ENCODE measurements at places on chromosomes 2 and 18.

DNA sequence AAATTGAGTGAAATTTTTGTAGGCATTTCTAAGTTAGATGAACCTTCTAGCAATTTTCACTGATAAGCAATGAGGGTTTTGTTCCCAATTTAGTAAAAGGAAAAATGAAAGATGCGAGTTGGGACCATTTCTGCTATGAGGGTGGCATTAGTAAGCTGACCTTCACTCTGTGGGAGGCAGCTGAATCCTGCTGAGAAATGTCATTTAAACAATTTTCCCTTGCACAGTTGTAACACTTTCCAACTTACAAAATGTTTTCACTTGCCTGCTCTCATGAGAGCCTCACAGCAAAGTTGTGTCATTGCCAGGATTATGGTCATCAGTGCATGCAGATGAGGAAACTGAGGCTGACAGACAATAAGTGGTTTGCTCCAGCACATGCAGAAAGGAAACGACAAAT, 527.7 kb downstream of the TNS1 start:
- DNase-seq = no peak

- DNase-seq = no peak
These were observed 58.2 kb downstream of the ICOS start for GRCh38 chr2:203994735-203995134.

DNA sequence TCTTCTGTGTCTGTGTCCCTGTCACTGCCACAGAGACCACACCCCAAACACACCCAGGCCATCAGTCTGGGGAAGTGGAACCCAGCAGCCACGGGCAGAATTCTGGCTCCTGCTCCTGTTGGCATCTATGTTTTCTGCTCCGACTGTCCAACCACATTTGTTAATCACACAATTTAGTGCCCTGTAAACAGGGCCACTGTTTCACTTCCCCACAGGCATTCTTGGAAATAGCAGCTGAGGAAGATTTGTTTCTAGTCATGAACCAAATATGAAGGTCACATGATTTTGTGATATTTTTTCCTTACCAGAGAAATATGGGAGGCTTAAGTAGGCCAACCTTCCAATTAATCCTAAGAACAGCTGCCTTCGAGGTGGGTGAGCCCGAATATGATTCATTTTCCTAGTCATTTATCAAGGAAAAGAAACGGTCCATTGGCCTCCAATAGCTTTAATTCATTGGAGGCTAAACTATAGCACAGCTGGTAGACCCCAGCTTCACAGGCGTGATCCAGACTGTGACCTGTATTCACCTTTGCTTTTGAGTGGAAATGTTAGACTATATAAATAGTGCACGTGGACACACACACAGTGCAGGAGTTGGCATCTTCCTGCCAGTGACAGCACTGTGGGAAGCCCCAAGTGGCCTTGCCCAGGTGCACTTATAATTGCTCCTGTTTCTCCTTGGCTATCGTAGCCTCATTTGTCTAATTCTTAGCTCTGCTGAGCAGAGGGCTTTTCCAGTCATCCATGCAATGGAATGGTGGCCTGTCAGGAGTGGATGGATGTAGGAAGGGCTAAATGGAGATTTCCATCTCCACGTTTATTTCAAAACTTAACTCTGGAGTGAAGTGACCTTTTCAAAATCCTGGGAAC, 267.9 kb downstream of the LPIN1 start:
- DNase-seq = no peak

DNA sequence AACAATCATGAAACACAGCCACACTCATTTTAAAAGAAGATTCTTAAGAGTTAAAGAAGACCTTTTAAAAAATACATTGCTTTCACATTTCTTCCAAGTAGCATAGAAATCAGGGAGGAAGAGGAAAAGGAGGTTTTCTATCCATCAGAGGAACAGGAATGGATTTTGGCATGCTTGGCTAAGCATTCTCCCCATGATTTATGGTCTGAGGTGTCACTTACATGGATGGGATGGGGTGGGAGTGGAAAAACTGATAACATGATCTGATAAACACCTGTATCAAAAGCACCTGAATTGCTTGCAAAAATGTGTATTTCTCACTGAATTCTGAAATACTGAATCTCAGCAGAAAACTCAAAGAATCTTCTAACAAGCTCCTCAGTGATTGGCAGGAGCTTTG, 265.9 kb downstream of the NRXN1 start:
- DNase-seq = no peak

GRCh38 chr2:40028792-40029488, 249.9 kb upstream of the THUMPD2 start:
- no peak for DNase-seq

GRCh38 chr2:158214431-158214830, 112.8 kb downstream of the UPP2 start:
- DNase-seq = no peak

DNA sequence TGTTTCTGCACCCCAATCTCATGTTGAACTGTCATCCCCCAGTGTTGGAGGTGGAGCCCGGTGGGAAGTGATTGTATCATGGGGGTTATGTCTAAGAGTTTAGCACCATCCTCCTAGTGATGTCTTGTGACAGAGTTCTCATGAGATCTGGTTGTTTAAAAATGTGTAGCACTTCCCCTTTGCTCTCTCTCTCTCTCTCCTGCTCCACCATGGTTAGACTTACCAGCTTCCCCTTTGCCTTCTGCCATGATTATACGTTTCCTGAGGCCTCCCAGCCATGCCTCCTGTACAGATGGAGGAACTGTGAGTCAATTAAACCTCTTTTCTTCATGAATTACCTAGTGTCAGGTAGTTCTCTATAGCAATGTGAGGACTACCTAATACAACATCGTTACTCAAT, 396.9 kb upstream of the LRATD1 start:
- no peak for DNase-seq

DNA sequence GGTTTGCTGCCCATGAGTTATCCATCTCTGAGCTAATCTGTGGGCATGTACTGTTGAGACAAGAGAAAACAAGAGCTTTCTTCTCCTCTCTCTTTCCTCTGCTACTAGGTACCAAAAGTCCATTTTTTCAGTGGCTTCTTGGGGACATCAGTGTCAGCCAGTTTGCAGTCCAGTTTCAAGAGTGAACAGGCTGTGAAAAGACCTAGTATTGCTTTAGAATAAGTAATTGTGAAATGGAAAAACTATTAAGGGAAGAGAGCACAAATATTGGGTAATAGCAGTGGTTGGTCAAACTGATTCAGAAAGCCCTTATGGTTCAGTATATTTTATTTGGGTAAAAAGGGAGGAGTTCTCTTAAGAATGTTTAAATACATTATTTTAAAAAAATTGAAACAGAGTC, 33.0 kb upstream of the MEP1B start:
- no peak for DNase-seq

GRCh38 chr18:7084080-7085065, 33.2 kb downstream of the LAMA1 start:
- DNase-seq = no peak

DNA sequence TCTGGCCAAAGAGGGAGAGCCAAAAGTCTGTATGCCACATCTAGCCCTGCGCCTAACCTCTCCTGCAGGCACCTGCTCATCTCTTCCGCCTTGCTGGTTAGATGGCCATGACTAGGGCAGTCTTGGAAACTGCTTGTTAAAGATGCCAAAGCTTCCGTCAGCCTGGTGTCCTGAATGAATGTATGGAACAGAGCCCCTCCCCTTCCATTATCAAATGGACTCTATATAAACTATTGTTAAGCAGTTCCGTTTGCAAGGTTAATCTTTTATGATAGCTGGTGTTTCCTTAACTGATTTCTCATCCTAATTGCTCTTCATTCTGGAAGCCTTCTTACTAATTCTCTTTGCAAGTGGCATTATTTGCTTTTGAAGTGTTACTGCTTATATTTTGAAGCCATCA, 87.1 kb downstream of the ATP9B start:
- no peak for DNase-seq

- peak; percentile 50 for DNase-seq
These were observed 49.9 kb downstream of the ALPK2 start for GRCh38 chr18:58578835-58579560.

- DNase-seq = no peak
These were observed 54.9 kb upstream of the MYO3B start for GRCh38 chr2:170122883-170123547.

GRCh38 chr2:105635564-105635963, 109.1 kb upstream of the NCK2 start:
- DNase-seq = no peak

DNA sequence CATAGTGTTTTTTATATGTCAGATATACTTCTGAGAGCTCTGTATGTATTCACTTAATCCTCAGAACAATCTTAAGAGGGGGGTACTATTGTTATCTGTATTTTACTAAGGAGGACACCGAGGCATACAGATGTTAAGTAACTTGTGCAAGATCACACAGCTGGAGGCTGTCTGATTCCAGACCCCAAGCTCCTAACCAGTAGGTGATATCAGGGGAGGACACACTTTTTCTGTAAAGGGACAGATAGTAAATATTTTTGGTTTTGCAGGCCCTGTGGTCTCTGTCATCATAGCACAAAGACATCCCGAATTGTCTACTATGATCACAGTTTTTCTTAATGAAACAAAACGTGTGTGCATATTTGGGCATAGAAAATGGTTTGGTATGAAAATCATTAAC, 143.7 kb downstream of the LAMA3 start:
- DNase-seq = no peak

GRCh38 chr2:209761566-209761965, 10.1 kb upstream of the UNC80 start:
- DNase-seq = no peak

DNA sequence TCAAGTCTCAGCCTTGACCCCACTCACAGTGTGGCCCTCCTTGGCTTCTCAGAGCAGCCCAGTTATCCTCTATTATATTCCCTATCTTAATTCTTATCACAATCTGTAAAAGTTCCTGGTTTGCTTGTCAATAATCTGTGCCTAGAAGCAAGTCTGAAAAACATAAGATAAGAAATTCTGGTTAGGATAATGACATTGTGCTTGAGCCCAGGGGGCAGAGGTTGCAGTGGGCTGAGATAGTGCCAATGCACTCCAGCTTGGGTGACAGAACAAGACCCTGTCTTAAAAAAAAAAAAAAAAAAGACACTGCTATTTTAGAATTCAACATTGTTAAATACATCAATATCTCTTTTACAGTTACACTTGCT, 63.9 kb downstream of the TMEM131 start:
- no peak for DNase-seq

- no peak for DNase-seq
These were observed 323.1 kb downstream of the TMX3 start for GRCh38 chr18:68391801-68392200.

DNA sequence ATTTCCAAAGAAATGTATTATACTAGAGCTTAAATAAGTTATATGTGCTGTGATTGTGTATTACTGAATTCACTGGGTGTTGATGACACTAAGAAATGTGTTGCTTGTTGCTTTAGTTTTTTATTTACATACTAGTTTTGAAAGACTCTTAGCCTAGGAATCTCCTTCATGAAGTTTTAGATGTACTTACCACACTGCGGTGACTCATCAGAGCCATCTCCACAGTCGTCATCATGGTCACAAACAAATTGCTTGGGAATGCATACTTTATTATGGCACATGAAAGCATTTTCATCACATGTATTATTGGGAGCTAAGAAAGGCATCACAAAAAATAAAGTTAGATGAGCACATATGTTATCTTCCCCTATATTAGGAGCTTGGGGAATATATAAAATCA, 1624.2 kb downstream of the LRP1B start:
- no peak for DNase-seq

DNA sequence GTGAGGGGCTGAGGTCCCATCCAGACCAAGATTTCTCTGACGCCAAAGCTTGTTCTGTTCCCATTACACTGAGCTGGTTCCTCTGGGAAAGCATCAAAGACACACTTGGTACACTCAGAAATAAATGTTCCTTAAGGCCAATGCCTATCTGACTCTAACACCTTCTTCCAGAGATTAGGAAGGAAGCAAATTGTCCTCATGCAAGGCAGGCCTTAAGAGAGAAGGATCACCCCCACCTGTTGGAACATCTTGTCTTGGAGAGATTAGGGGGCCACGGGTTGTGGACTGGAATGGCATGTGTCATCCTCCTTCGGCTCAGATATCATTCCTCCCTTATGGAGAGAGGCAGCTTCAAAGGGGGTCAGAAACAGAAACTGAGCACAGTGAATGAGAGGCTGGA, 100.2 kb downstream of the ANKRD44 start:
- no peak for DNase-seq

- DNase-seq = no peak
These were observed 33.4 kb upstream of the KLHL29 start for GRCh38 chr2:23351388-23352141.

GRCh38 chr18:64379662-64380061, 230.8 kb upstream of the LINC00305 start:
- DNase-seq = no peak

DNA sequence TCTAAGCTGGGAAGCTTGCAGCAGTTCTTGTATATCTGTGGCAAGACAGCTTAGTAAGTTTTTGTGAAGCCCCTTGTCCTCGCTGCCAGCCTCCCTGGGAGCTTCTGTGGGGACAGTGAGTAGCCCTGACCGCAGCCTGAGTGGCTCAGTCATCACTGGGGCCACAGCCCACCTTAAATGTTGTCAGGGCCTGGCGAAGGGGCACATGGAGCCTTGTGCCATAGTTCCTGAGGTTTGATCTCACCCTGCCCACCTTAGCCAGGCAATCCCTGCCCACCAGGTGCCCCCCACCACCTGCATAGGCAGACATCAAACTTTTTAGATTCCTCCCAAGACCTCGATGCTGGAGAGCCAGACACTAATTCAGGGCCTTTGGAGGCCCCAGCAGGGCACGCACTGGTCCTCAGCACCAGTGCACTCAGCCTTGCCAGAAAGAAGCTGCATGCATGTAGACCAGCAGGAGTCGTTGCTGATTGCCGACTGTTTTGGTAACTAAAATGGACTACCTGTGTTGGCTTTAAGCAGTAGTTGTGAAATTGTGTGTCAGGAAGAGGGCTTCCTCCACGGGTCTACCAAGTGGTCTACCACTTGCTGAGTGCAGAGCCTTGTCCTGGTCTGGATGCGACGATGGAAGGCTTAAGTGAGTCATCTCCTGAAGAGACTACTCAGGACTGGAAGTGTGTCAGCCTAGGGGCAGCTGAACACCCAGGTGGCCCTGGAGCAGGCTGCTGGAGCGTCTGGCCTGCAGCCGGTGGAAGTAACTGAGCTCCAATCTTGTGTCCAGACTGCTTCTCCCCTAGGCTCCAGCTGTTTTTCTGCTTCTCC, 233.1 kb downstream of the SEPTIN10 start:
- DNase-seq = no peak

DNA sequence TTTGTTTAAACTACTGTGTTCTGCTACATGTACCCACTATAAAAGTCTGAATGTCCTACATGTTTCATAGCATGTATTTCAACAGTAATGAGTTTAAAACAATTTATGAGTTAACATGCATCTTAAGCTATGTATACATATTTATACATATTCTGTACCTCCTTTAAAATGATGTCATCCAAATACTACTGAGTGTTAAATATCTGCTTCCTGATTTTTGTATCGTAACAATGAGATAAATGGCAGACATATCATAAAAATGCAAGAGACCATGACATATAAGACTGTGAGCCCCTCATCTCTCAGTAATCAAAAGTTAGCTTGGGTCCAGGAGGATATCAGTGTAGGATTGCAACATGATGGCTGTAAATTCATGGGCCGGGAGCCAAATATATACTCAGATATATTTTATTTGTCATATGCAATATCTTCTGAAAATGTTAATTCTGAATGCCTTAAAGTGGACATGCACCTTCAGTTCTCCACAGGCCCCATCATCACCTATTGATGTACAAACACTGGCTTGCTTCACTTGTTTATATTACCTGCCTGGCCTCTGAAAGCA, 3.6 kb downstream of the COL5A2 start:
- DNase-seq = no peak

GRCh38 chr18:12839526-12840196, 44.4 kb downstream of the PTPN2 start:
- no peak for DNase-seq

GRCh38 chr2:26704441-26704977, 12.0 kb downstream of the KCNK3 start:
- peak; percentile 71 for DNase-seq
